ENCODE measurements at places on chromosomes 2 and 18. TPM values are rescaled to one million over a fixed set of nuclear protein-coding genes. Genes with fewer than 3 reads are reported as not detected.

IL37 gene
- not detected for total RNA-seq

GAL3ST2 gene
- not detected for total RNA-seq

DNA sequence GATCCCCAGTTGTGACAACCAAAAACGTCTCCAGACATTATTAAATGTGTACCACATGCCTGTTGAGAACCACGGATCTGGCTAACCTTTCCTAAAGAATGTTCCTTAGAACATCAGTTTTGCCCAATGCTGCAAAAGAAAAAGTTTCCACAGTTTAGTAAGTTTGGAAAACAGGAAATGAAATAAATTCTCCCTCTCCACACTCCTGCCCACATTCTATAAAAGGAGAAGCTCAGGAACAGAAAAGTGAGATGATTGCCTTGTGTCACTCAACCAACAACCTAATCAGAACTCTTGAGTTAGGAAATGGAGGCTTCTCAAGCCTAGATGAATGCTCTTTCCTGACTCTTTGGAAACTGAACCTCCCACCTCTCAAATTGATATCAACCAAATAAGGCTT is 56.1 kb upstream of the NFE2L2 start:
- no peak for ATAC-seq

GRCh38 chr18:79857082-79857671 is 59.4 kb downstream of the KCNG2 start:
- ATAC-seq, result no peak

DNA sequence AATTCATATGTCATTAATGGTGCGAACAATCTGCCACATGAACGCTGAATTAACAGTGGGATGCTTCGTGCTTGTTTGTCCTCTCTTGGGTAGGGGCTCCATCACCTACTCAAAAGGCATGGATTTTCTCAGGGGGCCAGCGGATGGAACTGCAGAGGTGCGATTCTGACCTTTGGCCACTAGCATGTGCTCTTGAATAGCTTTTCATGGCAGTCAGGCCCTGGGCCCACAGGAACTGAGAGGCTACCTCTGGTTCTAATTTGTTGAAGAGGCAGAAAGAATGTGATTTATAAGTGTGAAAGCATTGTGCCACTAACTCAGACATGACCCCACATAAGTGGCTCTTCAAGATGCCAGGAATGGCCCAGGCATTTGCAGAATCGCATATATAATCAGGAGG is 283.2 kb downstream of the INSIG2 start:
- ATAC-seq, result no peak

DNA sequence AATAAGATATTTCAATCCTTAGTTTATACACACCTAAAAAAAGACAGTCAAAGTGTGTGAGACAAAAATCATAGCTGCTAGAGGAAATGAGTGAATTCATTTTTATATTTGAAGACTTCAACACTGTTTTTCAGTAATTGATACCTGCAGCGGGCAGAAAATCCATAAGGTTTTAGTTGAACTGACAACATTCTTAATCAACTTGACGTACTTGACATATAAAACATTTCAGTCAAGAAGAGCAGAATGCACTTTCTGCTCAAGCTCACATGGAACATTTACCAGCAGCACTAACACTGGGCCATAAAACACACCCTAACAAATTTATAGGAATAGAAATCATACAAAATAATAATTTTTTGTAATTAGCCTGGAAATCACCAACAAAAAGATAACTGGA is 959.6 kb upstream of the SOX11 start:
- ATAC-seq, result no peak
